ENCODE measurements at places on chromosomes 2 and 18.
A peak's percentile ranks its signal among the peaks of the same experiment; 100 is the strongest.

GRCh38 chr2:22904126-22904684, 480.8 kb upstream of the KLHL29 start:
- DNase-seq, result peak; percentile 78

DNA sequence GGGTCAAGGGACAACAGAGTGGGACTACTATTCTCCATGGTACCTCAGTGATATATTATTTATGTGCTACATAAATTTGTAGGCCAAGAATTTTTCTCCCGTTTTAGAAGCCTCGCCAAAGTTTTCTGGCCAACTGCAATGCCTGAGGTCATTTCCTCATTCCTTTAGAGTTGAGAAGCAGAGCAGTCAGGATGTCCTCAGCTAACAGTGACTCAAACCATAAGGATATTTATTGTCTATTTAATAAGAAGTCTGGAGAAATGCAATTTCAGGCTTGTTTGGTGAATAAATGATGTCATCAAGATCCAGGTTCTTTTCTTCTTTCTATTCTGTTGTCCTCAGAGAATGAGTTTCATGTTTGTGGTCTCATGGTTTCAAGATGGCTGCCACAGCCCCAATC, 91.0 kb downstream of the ADCYAP1 start:
- no peak for DNase-seq

DNA sequence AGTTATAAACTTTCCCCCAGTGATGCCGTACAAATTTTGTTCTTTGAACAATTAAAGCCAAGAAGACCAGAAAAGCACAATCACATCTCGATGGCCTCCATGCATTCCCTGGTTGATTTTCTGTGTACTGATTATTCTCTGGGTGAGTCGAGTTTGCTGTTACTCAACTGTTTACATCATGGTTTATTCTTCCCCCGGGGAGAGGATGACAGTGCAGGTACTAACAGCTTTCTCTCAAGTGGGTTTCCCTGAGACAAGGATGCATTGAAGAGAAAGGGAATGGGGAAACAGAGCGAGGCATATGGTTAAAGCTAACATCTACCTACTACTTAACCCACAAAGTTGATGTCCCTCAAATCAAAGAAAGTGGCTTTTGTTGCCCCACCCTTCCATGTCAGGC, 410.8 kb upstream of the FANCL start:
- no peak for DNase-seq

DNA sequence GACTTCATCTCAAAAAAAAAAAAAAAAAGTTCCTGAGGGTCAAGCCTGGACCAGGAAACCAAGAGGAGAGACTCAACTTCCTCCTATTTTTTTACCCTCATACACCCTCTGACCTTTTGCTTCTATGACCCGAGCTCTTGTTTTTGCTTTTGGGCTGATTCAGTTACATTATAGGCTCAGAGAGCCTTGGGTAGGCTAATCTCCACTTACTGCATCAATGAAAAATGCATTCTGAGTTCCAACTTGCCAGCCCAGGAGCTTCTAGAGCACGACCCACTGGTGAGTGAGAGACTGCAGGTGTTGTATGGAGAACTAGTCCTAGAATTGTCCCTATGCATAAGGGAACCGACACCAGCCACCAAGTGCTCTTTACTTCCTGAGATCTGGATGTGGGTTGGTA, 91.1 kb downstream of the CABLES1 start:
- no peak for DNase-seq

GRCh38 chr2:176818617-176819016, 394.0 kb upstream of the HNRNPA3 start:
- no peak for DNase-seq

GRCh38 chr2:9674891-9675414, 44.2 kb upstream of the YWHAQ start:
- no peak for DNase-seq

- no peak for DNase-seq
Observed at GRCh38 chr2:85699325-85699724, 5.2 kb downstream of the GNLY start.

GRCh38 chr2:158213773-158214172, 112.1 kb downstream of the UPP2 start:
- no peak for DNase-seq

- DNase-seq, result no peak
Observed at GRCh38 chr2:102522890-102523289, 49.9 kb downstream of the SLC9A4 start.

DNA sequence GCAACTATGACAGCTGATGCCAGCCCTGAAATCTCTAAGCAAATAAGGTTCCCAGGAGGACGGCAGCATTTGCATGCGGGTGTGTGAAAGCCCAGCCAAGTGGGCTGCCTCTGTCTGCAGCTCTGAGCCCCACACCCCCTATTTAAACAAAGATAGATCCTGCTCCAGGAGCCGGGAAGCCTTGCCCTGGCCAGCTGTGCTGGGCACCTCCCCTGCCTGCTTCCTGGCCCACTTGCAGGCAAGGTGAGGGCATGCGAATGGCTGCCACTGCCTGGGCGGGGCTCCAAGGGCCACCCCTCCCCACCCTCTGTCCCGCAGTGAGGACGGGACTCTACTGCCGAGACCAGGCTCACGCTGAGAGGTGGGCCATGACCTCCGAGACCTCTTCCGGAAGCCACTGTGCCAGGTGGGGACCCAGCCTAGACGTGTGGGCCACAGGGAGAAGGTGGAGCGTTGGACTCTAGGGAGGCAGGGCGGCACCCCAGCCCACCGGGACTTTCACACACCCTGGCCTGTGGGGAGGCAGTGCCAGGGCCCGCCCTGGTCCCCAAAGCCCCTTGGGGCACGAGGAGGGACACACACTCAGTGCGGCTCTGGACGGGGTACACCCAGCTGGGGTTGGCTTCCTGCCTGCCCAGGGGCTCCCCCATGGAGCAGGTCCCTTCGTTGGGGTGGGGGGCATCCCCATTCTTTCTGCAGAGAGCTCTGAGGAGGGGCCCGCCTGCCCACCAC, at the start of gene ANO7:
Gene ANO7, plus strand, starts transcription at position 317 of the 732 bp plus-strand sequence. CDS start 1,387 bp downstream, outside the sequence.
- no peak for DNase-seq

DNA sequence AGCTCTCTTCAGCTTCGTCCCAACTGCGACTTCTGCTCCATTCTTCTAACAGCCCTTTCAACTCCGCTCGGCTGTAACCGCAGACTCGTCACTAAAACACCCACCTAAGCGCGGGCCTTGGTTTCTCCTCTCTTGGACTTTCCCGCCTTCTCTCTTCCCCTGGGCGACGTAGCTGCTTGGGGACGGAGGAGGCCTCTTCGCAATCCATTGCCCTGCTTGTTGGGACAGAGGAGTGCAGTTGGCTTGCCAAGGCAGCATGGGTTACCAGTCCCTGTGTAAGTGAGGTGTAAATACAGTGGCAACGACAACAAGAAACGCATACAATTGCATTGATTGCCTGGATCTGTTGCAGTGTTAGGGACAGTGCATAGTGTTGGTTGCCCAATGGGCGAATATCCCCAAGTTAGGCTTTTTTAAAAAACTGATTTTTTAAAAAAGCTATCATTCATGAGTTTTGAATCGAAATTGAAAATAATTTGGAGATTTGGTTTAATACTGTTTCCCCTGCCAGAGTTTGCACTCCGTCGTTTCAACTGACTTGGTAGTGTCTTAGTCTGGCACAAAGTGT, 484 bp upstream of the DARS1 start:
- no peak for DNase-seq

DNA sequence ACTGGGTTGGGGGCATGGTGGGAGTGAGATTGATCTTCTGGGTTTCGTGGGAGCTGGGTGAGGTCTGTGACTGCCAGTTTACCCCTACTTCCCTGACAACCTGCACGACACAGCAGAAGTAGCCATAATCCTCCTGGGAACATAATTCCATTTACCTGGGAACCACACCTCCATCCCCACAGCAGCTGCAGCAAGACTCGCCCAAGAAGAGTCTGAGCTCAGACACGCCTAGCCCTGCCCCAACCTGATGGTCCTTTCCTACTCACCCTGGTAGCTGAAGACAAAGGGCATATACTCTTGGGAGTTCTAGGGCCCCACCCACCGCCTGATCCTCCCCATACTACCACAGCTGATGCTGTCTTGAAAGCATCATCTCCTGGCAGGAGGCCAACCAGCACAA, 43.8 kb downstream of the FLACC1 start:
- no peak for DNase-seq

DNA sequence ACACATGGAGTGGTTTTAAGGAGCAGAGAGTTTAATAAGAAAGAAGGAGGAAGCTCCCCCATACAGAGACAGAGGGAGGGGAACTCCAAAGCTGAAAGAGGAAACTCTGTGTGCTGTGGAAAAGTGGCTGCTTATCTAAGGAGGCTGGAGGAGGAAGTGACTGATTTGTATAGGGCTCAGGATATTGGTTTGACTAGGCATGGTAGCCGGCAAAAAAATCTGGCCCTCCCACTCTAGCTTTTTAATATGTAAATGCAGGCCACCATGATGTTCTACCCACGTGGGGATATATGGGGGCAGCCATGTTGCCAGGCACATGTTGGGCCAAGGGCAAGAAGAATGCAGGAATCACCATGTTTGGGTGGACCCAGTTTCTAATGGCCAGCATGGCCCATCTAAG, 64.3 kb downstream of the HNMT start:
- DNase-seq, result no peak

- DNase-seq, result no peak
Observed at GRCh38 chr18:3493501-3494244, 43.7 kb downstream of the TGIF1 start.

DNA sequence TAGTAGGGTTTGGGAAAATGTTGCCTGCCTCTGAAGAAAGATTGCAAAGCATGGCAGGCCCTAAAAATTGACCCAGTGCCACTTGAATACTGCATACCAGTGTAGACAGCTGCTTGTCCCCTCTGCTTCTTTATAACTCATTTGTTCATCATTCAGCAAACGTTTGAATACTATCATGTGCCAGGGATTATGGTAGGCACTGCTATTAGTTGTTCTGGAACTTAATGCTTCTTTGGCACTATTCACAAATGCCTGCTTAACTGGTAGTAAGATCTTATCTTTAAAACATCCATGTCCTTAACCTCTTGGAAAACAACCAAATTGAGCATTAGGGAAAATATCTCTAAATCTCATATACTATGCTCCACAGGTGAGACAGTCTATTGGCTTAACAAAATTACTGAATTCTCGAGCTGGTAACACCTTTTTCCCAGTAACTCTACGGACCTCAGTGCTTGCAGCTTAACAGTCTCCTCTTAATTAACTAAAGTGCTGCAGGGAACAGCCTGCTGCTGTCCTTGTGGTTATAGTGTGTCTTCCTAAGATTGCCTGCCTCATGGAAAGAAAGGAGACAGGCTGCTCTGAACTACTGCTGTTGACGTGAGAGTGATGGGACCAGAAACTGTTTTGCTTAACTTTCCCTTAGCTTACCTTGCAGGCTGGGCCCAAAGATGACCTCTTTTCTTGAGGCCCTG, 93.2 kb downstream of the MIB1 start:
- no peak for DNase-seq

DNA sequence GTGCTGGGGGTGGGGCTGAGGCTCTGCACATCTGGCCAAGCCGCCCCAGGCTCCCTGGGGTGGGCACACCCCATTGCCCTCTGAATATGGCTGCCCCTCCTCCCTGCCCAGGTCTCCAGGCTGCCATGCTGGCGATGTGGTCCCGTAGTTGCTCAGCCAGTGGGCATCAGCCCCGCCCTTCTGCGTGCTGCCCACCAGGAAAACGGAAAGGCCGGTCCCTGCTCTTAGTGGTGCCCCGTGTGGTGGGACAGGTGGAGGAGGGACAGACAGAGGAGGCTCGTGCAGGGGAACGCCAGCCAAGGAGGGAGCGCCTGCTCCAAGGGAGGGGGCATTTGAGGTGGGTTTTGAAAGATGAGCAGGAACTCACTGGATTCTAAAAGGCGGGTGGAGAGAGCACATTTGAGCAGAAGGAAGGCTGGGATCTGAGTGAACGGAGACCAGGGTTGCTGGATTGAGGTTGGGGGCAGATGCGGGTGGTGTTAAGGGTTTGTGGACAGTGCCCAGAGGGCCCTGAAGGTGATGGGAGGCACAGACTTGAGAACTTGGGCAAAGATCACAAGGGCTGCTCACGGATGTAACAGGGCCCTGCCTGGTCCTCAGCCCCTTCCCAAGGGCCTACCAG, 6.7 kb upstream of the B3GNT7 start:
- DNase-seq, result no peak

DNA sequence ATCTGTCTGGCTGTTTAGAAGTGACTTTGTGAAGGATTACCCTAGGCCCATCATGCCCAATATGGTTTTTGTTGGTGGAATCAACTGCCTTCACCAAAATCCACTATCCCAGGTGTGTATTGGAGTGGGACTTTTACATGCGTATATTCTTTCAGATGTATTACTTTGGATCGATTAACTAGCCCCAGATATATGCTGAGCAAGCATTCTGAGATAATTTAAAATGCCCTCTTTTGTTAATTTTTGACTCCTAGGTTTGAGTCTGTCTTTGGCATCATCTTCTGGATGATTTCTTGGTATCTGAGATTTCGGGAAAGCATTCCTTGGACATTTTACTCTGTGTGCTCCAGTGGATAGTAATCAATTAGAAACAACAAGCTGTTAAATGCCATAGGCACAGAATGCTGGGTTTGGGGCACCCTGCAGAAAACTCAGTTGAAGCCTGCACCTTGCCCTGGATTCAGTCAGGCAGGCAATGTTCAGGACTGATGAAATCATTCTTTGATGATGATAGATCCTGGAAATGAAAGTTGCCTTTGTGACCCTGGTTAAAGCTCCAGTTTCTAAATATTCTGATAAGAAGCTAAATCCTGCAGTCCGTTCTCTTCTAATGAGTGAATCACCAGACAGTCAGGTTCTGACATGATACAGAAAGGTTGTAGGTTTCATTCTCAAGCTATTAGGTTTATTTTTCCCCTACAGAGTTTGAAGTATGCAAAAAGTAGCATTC, 1.1 kb downstream of the UGT1A1 start:
- DNase-seq, result no peak

DNA sequence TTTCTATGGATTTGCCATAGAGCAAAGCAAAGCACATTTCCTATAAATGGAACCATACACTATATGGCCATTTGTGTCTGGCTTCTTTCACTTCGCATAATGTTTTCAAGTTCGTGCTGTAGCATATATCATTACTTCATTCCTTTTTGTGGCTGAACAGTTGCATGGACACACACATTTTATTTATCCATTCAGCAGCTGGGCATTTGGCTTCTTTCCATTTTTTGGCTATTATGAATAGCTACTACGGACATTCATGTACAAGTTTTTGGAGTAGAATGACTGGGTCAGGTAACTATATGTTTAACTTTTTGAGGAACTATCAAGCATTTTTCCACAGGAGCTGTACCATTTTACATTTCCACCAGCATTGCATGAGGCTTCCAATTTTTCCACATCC, 10.7 kb upstream of the SELENOI start:
- DNase-seq, result no peak

DNA sequence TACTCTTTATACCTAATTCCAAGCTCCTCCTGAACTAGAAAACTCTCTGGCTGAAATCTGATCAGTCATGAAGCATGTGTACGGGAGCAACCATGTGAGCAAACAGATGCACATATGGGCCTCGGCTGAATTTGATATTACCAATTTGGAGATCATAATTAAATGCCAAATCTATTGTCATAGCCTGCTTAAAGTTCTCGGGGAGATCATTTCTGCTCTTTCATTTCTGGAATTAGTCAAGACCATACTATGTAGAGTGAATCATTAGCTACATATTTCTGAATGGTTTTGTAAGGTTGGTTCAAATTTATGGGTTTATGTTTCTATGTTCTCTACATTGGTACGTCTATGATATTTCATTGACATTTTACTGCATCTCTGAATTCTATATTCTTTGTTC, 205.5 kb downstream of the UBE2E3 start:
- no peak for DNase-seq

GRCh38 chr2:29532436-29532835, 388.9 kb downstream of the ALK start:
- DNase-seq, result no peak

GRCh38 chr2:239574434-239575156, 173.8 kb upstream of the HDAC4 start:
- DNase-seq, result no peak

Data from WTC11 (cell line).